SK-N-DZ (cell line): ENCODE measurements at places on chromosomes 1 and 21.

DNA sequence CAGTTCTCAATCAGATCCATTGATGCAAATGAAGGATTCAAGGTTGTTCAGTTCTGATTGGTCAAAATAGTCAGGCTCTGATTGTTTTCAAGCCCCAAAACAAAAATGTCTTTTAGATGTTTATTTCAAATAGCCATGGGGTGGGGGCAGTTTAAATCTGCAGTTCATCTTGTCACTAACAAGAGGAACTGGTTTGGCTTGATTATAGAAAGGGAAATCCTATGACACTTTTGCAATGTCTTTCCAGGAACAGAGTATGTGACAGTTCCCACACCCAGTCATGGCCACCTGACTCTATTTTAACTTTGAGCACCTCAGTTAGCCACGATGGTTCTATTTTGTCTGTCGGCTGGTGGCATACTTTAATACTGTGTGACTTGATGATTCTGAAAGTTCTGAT is 1544.1 kb downstream of the PLA2G4A start:
- no peak for DNase-seq

GRCh38 chr1:177256153-177257075 is 85.7 kb downstream of the BRINP2 start:
- peak; percentile 5 for DNase-seq

GRCh38 chr21:45562402-45562801 is 20.2 kb upstream of the SLC19A1 start:
- no peak for DNase-seq

GRCh38 chr1:28087614-28088167 is 719 bp downstream of the EYA3 start:
- DNase-seq = no peak

GRCh38 chr1:16918371-16918770 is 3.4 kb upstream of the CROCC start:
- no peak for DNase-seq

DNA sequence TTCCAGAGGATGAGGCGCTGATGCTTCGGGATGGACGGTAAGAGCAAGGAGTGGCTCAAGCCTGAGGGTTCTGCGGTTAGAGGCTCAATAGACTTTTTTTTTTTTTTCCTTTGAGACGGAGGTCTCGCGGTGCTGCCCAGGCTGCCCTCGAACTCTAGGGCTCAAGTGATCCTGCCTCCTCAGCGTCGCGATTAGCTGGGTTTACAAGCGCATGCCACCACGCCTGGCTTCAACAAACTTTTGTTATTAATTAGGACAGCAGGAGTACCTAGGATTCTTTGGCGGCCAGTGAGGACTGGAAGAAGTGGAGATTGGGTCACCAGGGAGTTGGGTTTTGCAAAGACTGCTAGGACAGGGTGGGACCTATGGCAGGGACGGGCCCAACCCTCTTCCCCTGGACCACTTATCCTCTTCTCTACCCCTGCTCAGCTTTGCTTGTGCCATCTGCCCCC is 587 bp downstream of the SCNM1 start:
- DNase-seq = no peak

DNA sequence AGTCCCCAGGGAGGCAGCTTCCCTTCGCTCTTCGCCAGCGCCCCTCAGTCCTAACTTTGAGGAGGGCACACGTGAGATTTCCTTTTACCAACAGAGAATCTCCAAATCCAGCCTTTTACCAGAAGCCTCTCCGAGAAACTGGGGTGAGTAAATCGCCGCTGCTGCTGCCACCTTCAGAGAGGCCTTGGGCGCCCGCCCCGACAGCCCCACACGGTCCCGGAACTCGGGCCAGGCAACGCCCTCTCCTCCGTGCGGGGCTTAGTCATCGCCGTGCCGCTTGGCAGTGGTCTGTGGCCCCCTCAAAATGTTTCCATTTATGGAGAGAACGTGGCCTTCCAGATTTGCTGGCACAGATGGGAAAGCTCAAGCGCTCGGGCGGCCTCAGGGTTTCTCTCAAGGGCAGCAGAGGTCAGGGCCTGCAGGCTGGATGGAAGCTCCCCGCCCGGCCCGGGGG is 41.4 kb upstream of the COL6A2 start:
- DNase-seq = no peak

GRCh38 chr1:2826316-2826715 is 24.8 kb upstream of the TTC34 start:
- no peak for DNase-seq

DNA sequence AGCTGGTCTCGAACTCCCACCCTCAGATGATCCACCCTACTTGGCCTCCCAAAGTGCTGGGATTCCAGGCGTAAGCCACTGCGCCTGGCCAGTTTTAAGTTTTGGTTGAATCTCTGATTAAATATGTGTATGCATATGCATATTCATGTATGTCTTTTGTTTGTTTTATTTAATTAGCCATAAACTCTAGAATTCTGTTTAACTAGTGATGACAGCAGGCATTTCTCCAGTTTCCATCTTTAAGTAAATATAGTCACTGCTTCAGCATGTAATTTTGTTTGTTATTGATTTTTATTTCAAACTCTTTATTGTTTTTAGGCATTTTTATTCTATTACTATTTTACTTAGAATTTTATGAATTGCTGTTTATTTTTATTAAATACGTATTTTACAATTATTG is 58.0 kb downstream of the NUF2 start:
- DNase-seq = no peak

DNA sequence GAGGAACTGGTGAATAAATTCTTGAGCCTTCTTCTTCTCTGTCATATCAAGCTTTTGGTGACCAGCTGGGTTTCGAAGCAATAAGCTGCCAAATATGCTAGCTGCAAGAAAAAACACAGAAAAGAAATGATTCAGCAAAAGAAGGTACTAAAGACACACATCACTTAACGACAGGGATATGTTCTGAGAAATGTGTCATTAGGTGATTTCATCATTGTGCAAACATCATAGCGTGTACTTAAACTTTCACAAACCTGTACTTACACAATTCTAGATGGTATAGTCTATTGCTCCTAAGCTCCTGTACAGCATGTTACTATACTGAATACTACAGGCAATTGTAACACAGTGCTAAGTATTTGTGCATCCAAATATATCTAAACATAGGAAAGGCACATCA is 2.9 kb upstream of the MTF1 start:
- no peak for DNase-seq
